ENCODE measurements at places on chromosomes 6 and 20.

DNA sequence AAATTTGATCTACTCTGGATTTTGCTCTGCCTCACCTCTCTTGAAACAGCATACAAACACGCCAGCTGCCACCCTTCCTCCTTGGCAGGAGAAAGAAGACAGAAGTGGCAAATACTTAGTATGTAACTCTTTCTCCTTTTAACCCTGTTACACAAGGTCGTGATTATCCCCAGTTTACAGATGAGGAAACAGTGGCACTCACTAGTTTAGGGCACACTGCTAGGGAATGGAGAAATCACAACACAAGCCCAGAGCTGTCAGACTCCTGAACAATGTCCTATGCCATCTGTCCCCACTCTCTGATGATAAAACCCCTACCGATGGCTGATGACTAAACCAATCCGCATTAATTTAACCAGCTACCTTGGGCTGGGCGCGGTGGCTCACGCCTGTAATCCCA is 79.7 kb downstream of the FGD2 start:
- DNase-seq = no peak

DNA sequence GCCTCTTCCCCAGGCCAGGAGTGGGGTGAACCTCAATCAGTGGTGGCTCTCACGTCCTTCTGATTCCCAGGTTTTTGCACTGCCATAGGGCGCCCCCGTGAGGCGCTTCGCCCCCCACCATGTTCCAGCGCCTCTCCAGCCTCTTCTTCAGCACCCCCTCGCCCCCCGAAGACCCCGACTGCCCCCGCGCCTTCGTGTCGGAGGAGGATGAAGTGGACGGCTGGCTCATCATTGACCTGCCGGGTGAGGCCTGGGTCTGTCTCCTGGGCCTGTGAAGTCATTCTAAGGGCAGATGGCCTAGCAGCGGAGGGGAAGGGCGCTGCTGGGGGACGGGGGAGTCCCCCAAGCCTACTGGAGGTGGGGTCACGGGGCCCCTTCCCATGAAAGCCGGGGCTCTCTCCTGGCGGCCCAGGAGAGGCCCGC is 4.5 kb downstream of the TP53INP2 start:
- no peak for DNase-seq

GRCh38 chr20:49571553-49571835 is 3.6 kb upstream of the PTGIS start:
- no peak for DNase-seq

GRCh38 chr20:47765691-47766594 is 19.3 kb downstream of the SULF2 start:
- DNase-seq = no peak

DNA sequence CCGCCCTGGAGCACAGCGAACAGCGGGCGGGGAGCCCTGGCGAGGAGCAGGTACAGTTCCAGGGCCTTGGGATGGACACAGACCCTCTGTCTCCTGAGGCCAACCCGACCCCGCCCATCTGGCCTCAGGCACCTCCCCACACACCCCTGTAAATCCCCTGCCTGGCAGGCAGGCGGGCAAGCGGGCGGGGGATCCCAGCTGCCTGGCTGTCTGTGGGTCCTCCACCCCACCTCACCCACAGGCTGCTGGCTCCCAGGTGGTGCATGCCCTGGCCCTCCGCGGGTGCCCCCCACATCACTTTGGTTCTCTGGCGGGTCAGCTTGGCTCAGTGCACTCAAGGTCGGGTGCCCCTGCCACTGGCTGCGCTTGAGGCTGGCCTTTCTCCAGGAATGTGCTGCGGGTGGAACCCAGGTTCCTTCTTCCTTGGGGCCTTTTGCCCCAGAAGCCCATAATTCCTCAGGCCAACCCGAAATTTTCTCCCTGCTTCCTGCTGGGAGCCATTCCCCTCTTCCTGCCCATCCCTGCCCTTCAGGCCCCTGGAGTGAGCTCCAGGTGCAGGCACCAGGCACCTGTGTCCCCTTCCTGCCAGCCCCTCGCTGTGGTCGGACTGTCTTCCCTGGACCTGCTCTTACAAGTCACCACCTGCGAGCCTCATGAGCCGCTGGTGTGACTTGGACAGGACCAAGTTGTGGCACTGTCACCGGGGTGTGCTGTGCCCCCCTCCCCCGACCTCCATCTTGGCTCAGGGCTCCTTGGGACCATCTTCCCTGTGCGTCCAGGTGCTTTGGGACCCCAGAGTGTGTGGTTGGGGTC is 5.3 kb upstream of the TNFRSF6B start:
- no peak for DNase-seq

DNA sequence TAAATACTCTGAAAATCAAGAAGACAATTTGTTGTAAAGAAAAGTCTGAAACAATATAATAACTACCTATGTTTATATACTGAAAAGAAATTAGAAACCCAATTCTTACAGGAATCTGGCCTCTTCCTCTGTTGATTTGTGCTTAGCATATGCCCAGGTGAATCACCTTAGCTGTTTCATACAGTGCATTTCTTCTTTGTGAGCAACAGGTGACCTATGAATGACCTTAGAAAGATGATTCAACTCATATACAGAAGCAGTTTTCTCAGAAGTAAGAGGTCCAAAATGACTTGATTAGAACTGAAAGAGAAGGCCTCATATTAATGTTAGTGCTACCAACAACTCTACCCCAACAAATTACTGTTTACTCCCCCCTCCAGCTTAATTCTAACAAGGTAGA is 419.5 kb upstream of the ID4 start:
- DNase-seq = peak; percentile 83

- no peak for DNase-seq
Measured at GRCh38 chr6:81793821-81794475, 41.5 kb upstream of the TENT5A start.

DNA sequence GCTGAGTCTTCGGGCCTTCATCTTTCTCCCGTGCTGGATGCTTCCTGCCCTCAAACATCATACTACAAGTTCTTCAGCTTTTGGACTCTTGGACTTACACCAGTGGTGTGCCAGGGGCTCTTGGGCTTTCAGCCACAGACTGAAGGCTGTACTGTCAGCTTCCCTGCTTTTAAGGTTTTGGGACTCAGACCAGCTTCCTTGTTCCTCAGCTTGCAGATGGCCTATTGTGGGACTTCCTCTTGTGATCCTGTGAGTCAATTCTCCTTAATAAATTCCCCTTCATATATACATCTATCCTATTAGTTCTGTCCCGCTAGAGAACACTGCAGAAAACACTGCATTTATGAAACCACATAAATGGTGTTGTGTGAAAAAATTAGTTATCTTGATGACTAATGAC is 13.9 kb upstream of the BCLAF1 start:
- no peak for DNase-seq

DNA sequence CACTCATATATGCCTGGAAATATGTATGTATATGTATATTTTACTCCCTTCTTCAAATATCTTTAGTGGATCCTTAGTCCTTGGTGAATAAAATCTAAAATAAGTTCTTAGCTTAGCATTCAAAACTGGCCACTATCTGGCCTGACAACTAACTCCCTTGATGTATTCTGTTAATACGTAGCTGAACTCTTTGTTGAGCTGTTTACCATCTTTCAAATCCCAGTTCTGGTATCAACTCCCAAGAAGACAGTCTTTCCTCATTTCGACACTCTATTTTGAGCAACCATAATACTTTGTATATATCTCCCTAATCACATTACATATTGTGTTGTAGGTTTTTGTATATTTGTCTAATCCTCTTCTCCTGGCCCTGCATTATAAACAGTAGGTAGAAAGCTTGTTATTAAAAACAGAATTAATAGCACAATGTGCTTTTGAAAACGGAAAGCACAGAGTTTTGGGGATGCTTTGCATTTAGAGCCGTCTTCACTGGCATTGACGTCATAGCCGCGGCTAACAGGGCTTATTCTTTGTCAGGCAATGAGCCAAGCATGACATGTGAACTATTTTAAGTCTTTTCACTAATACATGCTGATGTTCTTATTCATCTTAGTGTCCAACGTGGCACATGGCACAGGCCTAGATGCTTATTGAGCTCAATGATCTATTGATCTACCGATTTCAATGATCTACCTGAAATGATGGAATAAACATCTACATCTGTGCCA is 47.2 kb upstream of the CCN2 start:
- DNase-seq = no peak

DNA sequence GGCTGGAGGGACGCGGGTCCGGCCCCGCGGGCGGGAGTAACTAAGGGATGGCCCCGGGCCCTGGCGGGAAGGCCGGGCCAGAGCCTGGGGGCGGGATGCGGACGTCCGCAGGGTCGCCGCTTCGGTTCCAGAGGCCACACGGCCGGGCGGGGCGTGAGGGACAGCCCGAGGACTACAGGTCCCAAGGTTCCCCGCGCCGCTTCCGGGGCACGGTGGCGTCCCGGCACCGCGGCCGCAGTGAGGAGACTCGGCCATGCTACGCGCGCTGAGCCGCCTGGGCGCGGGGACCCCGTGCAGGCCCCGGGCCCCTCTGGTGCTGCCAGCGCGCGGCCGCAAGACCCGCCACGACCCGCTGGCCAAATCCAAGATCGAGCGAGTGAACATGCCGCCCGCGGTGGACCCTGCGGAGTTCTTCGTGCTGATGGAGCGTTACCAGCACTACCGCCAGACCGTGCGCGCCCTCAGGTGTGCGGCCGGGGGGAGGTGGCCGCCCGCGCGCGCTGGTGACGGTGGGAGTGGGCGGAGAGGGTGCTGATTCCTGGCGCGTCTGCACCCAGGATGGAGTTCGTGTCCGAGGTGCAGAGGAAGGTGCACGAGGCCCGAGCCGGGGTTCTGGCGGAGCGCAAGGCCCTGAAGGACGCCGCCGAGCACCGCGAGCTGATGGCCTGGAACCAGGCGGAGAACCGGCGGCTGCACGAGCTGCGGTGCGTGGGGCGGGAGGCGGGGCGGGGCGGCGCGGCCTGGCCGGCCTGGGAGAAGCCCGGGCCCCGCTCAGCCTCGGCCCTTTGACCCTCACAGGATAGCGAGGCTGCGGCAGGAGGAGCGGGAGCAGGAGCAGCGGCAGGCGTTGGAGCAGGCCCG is at the start of gene MRPS26:
TSS of gene MRPS26 (plus strand) at position 237 of the 861 bp plus-strand sequence. CDS start at position 254, 17 bp downstream.
- no peak for DNase-seq

- no peak for DNase-seq
Measured at GRCh38 chr6:44788387-44788981, 401.0 kb downstream of the CDC5L start.

- no peak for DNase-seq
Measured at GRCh38 chr6:33718713-33719112, 7.2 kb upstream of the UQCC2 start.

- no peak for DNase-seq
Measured at GRCh38 chr6:148709577-148709976, 37.3 kb upstream of the UST start.

DNA sequence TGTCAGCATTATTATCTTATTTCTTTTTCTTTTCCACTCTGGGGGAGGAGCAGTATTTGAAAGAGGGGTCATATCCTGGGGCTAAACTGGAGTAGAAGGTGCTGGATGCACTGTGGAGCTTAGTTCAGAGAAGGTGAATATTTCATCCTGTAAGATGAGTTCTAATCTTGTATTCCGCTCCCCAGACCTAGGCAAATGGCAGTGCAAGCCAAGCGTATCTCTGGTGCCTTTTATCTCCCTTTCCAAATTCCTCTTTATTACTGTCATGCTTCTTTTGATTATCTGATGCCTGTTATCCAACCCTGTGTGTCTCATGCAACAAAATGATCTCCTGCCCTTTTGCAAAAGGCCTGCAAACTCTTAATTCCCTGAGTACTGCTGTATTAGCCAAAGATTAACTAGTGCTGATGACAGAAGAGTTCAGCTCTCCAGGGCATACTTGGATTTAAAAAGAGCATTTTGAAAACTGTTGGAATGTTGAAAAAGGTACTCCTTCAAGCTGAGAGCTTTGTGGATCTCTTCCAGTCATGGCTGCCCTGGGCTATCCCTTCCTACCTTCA is 138.0 kb downstream of the CARMIL1 start:
- no peak for DNase-seq

DNA sequence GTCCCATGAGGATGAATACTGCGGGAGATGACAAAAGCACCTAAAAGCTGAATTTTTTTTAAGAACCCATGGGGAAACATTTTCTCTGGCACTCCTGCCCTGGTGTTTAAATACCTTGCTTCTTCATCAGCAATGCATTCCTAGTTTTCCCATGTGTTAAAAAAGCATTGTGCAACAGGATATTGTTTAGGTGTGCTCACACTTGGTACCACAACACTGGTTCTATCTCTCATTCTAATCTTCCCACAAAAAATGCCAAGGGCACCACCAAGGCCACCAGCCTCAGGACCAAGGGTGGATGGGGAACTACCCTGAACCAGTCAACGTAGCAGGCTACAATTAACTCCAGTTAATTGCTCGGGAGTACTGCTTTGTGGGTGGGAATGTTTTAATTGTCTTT is 50.9 kb downstream of the ALDH5A1 start:
- DNase-seq = no peak

DNA sequence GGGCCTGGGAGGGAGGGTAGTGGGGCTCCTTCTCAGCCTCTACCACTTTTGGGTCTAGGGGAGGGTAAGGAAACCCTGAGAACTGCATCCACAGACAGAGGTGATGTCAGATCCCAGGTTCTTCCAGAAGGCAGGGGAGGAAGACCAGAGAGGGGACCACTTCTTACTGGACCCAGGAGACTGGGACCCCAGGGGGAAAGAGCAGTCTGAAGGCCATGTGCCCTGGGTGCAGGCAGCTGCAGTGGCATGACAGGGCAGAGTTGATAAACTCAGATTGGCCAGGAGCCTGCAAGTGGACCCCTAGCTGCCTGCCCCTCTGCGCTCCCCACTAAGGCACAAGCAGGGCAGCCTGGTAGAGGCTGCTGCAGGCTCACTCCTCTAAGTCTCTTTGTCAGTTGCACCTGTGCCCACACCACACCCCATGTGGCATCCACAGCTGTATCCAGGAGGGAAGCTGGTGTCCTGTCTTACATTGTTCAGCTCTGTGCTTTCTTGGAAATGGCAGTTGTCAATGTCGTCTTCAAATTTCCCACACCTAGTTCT is 2.7 kb downstream of the CST9L start:
- no peak for DNase-seq

DNA sequence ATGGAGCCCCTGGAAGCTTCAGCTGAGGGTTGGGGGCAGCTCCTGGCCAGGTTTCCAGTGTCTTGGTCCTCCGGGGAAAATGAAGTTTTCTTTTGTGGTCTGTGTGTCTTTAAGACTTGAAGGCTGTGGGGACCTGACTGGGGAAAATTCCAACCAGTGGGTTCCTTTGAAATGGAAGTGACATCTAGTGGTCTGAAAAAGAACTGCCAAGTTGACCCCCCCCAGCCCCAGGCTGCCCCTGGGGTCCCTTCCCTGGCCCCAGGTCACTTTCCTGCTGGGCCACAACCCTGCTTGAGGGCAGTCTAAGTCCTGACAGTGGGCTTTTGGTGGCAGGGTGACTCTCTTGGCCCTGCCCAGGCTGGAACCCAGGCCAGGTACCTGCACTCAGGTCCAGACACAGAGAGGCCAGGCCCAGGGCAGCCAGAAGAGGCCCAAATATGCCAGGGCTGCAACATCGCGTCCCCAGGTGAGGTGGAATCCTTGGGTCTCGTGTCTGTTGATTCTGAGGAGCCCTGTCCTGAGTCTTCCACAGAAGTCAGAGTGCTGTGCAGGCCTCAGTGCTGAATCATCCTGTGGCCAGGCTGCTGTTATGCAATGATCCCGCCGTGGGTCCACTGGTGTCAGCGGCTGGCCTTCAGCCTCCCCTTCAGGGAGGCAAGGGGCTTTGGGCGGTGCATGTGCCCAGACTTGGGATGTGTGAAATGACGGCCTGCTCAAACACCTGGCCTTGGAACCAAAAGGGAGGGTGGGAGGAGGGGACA is 68.4 kb downstream of the VEGFA start:
- DNase-seq = no peak
